Stimulated activated CD8-positive, alpha-beta memory T cell treated with anti-CD3 and anti-CD28 coated beads, Interleukin-4, amount 100 ng/mL, for 1 hour (primary cell): ENCODE measurements at places on chromosomes 6 and 20.

DNA sequence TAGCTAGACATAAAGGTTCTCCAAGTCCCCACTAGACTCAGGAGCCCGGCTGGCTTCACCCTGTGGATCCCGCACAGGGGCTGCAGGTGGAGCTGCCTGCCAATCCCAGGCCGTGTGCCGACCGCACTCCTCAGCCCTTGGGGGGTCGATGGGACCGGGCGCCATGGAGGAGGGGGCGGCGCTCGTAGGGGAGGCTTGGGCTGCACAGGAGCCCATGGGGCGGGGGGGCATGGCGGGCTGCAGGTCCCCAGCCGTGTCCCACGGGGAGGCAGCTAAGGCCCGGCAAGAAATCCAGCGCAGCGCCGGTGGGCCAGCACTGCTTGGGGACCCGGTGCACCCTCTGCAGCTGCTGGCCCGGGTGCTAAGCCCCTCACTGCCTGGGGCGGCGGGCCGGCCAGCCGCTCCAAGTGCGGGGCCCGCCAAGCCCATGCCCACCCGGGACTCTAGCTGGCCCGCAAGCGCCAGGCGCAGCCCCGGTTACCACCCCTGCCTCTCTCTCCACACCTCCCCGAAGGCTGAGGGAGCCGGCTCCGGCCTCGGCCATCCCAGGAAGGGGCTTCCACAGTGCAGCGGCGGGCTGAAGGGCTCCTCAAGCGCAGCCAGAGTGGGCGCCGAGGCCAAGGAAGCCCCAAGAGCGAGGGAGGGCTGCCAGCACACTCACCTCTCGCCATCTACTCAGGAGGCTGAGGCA, 26.5 kb upstream of the ID1 start:
- DNase-seq, result no peak

DNA sequence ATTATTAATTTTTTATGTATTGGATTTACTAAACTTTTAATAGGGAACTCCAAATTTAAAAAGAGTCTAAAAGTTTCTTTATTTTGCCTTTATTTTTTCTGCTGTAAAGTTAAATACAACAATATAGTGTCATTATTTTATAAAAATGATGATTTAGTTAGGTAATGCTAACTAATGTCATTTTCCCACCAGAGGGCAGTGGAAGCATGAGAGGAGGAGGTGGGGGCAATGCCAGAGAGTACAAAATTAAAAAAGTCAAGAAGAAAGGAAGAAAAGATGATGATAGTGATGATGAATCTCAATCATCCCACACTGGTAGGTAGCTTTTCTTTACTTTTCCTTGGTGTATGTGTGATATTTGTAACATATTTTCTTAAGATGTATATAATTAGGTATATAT, 20.2 kb upstream of the FHL5 start:
- no peak for DNase-seq

GRCh38 chr6:144285798-144286502, 815 bp downstream of the UTRN start:
- no peak for DNase-seq

DNA sequence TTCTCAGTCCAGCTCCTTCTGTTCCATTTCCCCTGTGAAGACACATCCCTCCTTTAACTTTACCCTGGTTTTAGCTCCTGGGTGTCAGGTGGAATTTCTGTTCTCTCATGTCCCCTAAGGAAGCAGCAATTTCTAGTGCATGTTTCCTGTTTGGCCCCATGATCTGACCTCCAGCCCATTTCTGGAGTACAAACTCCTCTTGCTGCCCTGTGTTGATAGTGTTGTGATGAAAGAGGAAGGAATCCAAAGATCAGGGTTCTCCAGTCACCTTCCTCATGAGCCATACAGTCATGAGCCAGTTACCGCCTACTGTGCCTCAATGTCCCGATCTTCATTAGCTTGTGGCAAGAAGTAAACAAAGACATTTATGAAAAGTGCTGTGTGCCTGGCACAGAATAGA, 97.4 kb downstream of the PHACTR1 start:
- no peak for DNase-seq

GRCh38 chr6:41583565-41583964, 37.4 kb downstream of the FOXP4 start:
- no peak for DNase-seq

- DNase-seq, result no peak
These were observed 5.1 kb downstream of the HLA-E start for GRCh38 chr6:30494291-30494861.

- DNase-seq, result no peak
These were observed 24.0 kb downstream of the GHRH start for GRCh38 chr20:37237656-37238055.

DNA sequence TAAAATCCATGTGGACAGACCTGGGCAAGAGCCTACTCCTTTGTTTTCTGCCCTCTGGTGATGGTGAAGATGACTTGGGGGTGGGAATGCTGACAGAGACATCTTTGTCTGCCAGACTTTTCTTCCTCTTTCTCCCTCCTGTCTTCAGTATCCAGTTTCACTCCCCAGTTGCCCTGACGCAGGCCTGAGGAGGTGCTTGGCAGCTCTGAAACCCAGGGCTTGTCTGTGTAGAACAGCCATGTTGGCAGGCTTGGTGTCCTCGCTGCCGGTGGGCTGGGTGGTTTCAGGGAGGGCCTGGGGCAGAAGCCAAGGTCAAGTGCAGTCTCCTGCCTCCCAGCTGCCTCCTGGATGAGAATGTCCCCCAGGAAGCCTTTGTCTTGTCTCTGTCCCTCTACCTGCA, 22.5 kb downstream of the CCDC167 start:
- DNase-seq, result no peak

DNA sequence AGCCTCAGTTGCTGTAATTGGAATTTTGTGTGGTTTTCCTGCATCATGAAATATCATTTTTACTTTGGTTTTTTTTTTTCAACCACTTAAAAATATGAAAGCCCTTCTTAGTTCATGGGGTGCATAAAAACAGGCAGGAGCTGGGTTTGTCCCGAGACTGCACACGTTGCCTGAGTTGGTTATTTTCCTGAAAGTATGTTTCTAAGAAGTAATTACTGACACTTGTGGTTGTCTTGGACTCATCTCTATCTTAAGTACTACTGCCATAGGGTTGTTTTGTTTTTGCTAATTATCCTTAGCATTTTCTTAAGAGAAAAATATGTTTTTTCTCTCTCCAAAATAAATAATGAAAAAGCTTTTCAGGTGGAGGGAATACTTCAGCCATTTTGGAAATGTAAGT, 40.1 kb downstream of the FAM120B start:
- DNase-seq, result no peak

DNA sequence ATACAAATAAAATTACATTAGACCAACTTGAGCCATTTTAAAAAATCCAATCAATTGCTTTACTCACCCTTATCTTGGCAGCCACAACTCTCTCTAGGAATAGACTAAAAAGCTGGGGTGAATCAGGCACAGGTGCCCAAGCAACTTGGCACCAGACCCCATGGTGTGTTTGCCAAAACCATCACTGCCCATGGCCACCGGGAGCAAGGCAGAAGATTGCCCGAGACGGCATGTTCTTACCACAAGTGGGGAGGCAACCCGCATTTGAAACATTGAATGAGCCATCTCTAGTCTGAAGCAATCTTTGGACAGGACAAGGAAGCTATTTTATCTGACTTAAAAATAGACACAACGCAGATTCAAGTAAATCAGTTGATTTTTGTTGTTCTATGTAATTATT, 69.0 kb downstream of the SMLR1 start:
- DNase-seq, result no peak

DNA sequence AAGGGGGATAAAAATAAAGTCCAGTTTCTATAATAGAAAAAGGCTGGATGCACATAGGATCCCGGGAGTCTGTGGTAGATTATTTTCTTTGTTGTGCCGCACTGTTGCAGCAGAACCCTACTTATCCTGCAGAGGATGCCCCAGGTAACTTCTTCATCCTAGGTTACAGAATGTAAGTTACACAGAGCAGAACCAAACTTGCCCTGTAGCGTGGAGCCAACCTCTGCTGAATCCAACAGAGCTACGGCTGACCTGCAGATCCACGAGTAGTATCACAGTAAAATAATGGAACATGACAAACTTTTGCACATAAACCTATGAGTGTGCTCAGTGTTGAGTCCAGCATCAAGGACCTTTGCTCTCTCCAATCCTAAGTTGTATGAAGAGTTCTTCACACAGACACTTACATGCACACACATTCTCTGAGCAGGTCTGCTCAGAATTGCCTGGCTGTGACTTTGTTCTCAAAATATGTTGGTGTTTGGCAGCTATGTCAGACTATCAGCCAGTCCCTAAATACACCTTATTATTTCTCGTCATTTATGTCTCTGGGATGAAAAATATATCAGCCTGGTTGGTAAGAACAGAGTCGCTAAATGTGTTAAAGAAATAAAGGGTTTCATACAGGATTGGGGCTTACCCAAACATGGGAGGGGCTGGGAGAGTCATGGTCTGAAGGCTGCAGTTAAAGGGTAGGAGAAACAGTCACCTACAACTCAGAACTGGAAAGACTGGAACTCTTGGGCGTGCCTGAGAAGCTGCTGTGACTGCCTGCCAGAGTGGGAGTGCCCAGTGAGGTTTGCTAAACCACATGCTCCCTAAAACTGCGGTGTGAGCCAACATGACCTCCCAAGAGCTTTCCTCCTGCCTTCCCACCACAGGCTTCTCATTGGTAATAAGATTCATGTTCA, 165.1 kb upstream of the SLC24A3 start:
- no peak for DNase-seq

DNA sequence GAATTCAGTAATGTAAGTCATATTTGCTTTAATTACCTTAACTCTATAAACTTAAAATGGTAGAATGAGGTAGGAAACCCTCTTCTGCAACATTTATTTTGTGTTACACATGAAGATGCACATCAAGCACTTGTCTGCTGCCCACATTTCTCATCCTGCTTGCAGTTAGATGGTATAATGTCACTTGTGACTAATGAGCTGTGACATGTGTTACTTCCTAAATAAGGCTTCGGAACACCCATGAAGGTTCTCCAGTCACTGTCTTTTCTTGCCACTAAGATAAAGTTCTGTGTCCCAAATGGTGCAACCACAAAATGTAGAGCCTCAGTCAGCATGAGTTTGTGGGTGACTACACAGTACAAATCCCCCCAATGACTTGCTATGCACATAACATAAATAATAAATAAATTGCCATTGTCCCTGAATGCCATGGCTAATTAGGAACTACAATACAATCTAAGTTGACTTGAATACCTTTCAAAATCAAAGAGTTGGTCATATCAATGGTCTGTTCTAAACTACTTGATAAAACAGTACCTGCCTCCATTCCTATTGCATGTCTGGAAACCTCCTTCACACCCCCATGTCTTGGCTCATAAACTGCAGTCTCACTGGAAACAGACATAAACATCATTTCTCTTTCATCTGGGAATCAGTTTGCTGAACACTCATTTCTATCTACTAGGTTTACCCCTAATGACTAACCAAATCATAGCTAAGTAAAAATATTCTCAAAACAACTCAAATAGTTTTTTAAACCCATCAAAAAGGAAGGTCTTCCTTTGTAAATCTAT, 157.2 kb downstream of the PTPRK start:
- no peak for DNase-seq

GRCh38 chr6:209432-210103, 82.7 kb upstream of the DUSP22 start:
- DNase-seq, result no peak

DNA sequence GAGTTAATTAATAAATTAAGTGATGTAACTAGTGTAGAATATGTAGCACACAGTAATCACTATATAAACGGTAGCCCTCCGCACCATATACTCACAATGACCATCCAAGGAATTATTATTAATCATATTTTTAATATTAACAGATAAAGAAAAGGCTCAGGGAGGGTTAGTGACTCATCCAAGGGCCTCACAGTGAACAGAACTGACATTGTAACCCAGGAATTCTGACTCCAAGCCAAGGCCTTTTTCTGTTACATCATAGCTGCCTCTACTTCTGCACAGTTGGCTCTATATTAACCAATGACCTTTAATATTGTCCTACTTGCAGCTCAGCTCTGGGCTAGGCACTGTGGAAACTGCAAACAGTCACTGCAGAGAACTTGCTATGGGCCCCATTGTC, 117.5 kb upstream of the SIRPG start:
- DNase-seq, result no peak

- no peak for DNase-seq
These were observed 22.2 kb upstream of the VAPB start for GRCh38 chr20:58366866-58367265.

DNA sequence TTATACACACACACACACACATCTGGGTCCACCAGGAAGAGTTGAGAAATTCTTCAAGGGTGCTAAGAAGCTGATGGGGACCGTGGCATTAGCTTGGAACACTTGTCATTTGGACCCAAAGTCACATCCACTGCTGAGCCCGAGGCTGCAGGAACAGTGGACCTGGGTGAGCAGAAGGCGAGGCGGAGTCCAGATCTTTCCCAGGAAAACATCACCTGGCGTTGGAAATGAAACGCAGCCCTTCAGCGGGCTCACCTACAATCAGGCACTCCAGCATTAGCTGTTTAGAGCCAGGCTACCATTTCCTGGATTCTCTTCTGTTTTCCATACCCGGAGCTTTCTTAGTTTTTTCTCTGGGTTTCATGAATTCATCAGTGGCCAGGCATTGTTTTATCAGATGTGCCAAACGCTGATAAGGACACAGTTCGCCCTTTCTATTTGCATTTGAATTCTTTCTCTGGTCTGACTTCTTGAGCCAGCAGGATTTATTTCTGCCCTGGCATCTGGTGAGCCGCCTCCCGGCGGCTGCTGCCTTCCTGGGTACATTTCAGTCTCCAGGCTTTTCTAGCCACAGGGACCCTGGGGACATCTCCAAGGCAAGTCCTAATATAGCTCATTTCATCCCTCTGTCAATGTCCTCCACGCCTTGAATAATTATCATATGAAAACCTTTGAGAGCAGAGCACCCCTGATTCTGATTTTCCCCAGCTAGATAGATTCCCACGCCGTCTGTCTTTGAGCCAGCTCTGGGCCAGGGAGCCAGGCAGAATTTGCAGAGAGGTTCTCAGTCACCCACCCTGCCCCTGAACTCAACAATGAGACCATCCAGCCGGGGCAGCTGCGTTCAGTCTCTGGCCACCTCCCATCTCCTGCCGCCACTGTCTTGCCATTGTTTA, 170.9 kb downstream of the TTLL2 start:
- no peak for DNase-seq

DNA sequence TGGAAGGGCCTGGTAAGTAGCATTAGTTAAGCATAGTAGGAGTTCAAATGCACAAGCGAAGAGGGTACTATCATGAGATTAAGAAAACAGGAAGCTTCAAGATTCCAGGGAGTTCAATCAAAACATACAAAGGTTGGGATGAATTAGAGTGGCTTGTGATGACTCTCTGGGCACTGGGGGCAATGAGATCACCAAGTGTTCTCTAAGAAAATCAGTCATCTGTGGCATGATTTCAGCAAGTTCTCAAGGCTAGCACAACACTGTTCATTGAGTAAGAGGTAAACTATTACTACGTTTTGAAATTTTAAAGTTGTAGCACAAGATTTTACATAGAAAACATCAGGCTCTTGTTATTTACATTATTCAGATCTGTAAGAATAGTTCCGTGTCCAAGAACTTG, 139.7 kb upstream of the FLRT3 start:
- no peak for DNase-seq
